ENCODE measurements at places on chromosomes 5 and 9.

DNA sequence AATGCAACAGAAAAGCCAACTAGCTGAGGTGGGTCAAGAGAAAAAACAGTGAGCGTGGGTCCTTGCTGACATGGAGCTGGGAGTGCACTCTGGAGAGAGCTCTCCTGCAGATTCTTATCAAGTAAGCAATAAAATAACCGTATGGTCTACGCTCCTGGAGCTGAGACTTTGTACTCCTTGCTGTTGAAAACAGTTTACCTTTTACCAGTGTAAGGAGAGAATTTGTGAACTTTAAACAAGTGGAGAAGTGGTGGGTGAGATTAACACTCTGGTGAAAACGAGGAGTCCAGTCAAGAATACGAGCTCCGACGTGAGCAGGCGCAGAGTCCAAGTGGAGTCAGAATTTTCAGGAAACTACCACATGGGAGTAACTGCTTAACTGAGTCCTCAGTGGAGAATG lies 156.1 kb upstream of the ERCC6L2 start:
- DNase-seq: no peak

- no peak for DNase-seq
Measured at GRCh38 chr5:58114324-58114723, 345.6 kb downstream of the PLK2 start.

GRCh38 chr5:1541702-1542400 lies 18.1 kb upstream of the LPCAT1 start:
- DNase-seq: no peak

DNA sequence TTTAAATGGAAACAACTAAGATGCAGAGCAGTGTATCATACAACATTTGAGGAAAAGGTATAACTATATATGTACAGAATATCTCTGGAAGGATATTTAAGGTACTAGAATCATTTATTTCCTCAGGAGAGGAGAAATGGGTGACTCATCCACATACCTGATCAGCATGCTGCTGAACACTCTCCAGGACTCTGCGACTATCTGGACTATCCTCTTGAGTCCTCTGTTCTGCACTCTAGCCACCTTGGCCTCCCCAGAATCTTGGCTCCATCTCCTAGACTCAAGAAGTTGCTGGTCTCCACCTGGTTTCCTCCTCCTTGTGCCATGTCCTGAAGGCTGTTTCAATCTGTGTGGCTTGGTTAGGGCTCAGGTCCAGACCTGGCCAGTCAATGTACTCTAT lies 8.8 kb upstream of the PRDM6 start:
- DNase-seq: no peak

GRCh38 chr9:92097997-92098482 lies 17.2 kb downstream of the SPTLC1 start:
- DNase-seq: no peak

DNA sequence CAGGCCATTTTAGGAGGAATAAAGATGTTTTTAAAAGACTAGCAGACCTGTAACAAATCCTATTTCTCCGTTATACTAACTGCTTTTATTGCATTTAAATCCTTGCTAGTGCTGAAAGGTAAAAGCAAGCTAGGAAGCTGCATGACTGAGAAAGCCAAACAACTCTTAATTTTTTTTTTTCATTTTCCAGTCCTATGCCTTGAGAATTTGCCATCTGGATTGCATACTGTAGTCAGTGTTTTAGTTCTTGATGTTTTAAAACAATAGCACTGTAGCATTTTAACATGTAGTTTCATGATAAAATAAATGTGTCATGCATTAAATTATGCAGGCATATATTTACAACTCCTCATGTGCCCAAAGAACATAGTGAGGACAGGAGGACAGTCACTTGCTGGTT lies 108.4 kb upstream of the FGF10 start:
- DNase-seq: no peak

GRCh38 chr5:160262151-160263074 lies 33.1 kb downstream of the FABP6 start:
- DNase-seq: no peak

DNA sequence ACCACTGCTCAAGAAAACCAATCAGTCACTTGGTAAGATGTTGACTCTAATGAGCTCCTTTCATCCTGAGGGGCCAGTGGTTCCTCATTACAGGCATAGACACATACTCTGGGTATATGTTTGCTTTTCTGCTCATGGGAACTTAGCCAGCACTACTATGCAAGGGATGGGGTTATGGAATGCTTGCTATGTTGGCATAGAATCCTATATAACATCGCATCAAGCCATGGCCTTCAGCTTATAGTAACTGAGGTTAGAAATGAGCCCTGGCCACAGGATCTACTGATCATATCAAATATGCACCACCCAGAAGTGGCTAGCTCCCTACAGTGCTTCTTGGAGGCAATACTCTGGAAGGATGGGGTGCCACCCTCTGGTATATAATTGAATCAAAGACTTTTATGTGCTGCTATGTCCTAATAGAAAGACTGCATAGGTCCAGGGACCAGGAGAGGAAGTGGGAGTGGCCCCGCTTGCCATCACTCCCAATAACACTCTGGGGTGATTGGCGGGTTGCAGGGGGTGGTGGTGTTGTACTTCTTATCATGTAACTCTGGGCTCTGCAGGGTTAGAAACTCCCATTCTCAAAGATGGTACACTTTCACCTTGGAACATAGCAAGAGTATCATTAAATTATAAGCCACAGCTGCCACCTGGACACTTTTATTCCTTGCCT lies 70.3 kb downstream of the ZNF366 start:
- no peak for DNase-seq

DNA sequence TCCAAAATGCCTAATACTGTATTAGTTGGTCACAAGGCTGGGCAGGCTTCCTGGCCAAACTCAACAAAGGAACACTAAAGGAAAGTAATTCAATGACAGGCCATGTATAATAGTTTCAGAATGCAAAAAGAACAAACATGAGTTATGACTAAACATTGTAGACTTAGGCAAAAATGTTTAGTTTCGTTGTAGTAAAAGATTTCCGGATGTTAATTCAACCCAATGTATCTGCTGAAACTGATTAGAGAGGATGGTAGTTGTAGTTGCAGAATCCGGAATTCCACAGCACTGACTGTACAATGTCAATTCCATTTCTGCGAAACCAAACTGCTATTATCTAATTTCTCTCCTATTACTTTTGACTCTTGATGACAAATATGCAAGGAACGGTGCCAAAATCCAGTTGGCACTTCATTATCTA lies 117.9 kb upstream of the FST start:
- DNase-seq: no peak

DNA sequence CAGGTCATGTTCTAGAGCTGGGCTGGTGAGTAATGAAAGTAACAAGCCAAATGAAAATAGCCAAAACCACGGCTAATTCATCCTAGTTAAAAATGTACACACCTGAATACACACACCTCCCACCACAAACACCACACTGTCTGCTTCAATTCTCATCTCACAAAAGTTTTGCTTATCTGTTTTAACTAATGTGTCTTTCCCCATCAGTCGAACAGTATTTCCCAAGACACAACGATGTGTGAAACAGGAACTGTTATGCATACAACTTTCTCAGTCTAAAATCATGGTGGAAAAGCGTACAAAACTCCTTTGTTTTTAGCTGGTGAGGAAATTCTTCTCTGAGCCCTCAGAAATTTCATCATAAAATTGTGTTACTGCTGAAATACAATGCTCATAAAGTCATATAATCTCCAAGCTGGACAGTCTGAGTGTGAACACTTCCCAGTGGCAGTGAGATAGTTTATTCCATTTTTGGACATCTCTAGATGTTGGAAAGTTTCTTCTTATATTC lies 242.4 kb downstream of the EFNA5 start:
- no peak for DNase-seq

DNA sequence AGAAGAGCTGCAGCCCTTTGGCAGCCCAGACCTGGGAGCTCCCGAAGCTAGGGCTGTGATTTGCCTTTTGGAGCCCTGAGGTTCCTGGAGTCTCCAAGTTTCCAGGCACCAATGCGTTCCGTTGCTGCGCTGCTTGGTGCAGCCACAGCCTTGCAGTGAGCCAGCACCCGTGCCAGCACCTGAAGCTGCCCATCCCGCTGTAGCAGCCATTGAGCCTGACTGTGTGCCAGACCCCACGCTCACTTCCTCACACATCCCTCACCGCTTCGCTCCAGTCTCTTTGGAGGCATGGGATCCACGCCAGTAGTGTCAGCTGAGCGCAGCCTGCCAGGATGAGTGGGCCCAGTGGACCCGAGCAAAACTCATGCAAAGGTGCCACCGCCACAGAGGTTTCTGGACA lies 22.5 kb upstream of the C9orf72 start:
- DNase-seq: no peak
